Ureter (tissue), 1 donor: ENCODE measurements at places on chromosomes 6 and 20. TPM values are rescaled to one million over a fixed set of nuclear protein-coding genes. Genes with fewer than 3 reads are reported as not detected.

- no peak for DNase-seq
These were observed 33.2 kb downstream of the LIN28B start for GRCh38 chr6:104990085-104990484.

GRCh38 chr6:38509713-38510112, 130.0 kb downstream of the BTBD9 start:
- no peak for DNase-seq

- no peak for DNase-seq
These were observed 13.7 kb upstream of the PLCG1 start for GRCh38 chr20:41123631-41124030.

- no peak for DNase-seq
These were observed 35.5 kb downstream of the NSFL1C start for GRCh38 chr20:1431158-1431557.

- DNase-seq: peak; percentile 79
These were observed at the start of gene B4GALT5 for GRCh38 chr20:49713753-49714712. TSS of gene B4GALT5 (minus strand) at chr20:49713878. CDS start at chr20:49713690, 188 bp downstream.

CCN5 gene
- 1.1 TPM for total RNA-seq

GRCh38 chr6:107105511-107106116, 9.7 kb downstream of the BEND3 start:
- no peak for DNase-seq

DNA sequence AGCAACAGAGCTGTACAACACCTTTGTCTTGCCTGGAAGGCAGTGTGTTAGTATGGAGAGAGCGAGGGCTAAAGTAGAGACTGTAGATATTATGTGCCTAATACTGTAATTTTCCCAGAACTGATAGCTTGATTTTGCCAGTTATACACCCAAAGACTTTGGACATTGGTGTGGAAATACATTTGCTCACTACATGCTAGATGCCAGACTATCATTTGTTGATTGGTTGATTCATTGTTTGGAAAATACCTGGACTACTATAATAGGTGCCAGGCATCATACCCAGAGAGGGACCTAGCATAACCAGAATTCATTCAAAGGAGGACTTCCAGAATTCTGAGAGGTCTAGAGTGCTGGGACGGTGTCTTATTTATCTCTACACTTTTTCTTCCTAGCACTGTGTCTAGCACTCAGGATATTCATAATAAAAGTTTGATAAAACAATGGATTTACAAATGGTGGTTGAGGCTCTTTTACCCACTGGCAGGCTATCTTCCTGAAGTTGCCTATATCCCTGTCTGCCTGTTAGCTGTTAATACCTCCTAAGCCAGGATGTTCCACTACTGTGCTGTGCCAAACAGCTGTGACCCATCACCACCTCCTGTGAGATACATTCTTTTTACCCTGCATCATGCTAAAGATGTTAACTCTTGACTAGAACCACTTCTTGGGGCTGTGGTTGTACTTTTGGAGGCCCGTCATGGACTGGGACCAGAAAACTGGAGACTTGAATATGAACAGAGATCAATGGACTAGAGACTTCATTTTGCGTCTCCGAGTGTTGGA, 72.2 kb upstream of the FUCA2 start:
- no peak for DNase-seq

- DNase-seq: peak; percentile 73
These were observed 12.4 kb upstream of the ZSCAN9 start for GRCh38 chr6:28212510-28213212.

DNA sequence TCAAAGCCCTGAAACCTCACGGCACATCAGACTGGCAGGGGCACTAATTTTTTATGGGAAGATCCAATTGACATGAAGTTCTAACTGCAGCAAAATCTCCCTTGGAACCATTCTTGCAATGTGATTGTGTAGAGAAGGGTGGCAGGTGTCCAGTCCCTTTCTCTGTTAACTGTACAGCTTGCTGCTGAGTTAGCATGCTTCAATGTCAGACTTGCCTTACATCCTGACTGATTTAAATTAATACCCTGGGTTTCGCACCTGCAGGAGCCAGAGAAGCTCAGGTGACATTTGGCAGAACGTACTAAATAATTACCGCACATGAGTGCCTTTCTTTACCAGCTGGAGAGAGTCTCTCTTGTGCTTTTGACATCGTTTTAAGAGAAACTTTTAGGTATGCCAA, 123.0 kb downstream of the DOK5 start:
- DNase-seq: no peak

DNA sequence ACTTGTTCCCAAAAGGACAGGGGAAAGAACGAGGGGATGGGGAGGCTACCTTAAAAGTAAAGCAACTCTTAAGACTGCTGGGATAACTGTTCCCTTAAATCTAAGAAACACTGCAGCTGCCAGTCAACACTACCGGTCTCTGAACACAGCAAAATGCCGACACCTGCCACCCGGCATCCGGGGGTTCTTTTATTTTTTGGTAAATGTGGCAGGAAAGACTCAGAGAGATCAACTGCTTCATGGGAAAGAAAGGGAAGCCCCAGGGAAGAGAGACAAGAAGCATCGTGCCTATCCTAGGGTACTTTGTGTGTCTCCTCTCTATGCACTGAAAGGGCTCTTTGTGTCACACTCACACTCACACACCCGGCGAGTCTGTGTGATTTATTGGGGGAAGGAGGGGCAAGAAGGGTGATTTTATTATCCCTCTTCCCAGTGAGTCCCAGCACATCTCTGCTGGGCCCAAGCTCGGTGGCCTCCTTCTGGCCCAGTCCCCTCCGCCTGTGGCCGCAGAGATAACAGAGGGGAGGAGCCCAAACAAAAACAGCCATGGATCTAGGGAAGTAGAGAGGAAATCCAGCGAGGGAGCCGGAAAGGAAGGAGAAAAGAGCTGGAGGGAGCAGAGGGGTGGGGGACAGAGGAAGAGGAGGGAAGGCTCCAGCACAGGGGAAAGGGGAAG, 1.4 kb downstream of the FYN start:
- DNase-seq: no peak

SLC2A10 gene
- 25.9 TPM for total RNA-seq

OR12D3 gene
- total RNA-seq: not detected

SLC22A3 gene
- total RNA-seq: 8.5 TPM

- DNase-seq: no peak
These were observed 36.7 kb downstream of the FGD2 start for GRCh38 chr6:37042150-37042549.

DNA sequence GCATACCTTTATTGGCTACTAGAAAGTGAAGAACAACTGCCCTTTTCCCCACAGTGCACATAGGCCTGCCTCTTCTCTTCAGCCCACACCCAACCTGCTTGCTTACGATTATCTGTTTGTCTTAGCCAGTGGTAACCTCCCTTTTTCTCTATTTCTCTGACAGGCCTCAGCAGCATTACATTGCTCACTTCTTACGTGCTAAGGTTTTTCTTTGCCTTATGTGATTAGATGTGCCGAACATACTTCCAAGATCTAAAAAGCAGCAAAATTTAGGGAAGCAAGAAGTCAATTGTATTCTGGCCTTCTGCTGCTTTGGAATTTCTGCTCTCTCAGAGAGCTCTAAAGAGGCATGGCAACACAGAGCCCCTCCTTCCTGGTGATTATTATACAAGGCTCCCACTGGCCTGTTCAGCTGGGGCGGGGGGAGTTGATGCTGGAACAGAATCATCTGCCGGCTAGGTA, 7.0 kb downstream of the B4GALT5 start:
- DNase-seq: no peak

MEP1A gene
- total RNA-seq: not detected

GRCh38 chr6:105051941-105052471, 95.1 kb downstream of the LIN28B start:
- no peak for DNase-seq

- no peak for DNase-seq
These were observed 21.4 kb downstream of the CYP24A1 start for GRCh38 chr20:54152227-54153040.

ULBP1 gene
- total RNA-seq: 2.5 TPM

- DNase-seq: no peak
These were observed 93.2 kb downstream of the HIVEP1 start for GRCh38 chr6:12105271-12105670.
